Epithelial cell of proximal tubule (primary cell): ENCODE measurements at places on chromosomes 2 and 18.
A peak's percentile ranks its signal among the peaks of the same experiment; 100 is the strongest.

GRCh38 chr2:124248386-124248785, 223.3 kb downstream of the CNTNAP5 start:
- DNase-seq, result no peak

GRCh38 chr2:217714287-217714751, 288.5 kb downstream of the TNS1 start:
- DNase-seq, result no peak

DNA sequence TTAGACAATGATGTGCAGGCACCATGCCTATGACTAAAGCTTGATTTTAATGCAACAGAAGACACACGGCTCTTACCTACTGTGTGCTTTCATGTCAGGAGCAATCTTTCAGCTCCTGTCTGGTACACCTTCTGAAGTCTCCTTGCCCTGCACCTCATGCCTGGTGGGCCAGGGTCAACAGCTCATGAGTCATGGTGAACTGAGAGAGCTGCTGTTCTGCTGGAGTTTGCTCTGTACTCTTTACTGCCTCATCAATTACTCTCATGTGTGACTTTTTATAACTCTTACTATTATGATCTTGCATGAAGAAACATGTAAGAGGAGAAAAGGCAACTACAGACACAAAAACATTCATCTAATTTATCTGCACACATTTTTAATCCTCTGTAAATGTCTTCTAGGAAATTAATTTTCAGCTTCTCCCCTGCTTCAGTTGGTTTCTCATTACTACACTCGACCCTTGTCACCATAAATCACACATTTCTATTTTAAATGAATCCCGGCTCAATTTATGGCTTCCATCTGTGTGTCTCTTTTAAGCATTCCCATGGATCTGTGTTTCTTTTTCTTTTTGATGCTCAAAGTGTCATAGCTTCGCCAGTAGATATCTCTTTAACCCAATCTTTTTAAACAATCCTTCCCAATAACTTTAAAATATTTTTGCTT, 9.7 kb downstream of the SERPINB7 start:
- no peak for DNase-seq

- no peak for DNase-seq
Observed at GRCh38 chr18:63617915-63618234, 26.2 kb downstream of the SERPINB4 start.

GRCh38 chr18:50687491-50687890, 127.6 kb downstream of the MAPK4 start:
- DNase-seq, result no peak

- DNase-seq, result no peak
Observed at GRCh38 chr2:30960213-30960612, 153.0 kb upstream of the CAPN13 start.

DNA sequence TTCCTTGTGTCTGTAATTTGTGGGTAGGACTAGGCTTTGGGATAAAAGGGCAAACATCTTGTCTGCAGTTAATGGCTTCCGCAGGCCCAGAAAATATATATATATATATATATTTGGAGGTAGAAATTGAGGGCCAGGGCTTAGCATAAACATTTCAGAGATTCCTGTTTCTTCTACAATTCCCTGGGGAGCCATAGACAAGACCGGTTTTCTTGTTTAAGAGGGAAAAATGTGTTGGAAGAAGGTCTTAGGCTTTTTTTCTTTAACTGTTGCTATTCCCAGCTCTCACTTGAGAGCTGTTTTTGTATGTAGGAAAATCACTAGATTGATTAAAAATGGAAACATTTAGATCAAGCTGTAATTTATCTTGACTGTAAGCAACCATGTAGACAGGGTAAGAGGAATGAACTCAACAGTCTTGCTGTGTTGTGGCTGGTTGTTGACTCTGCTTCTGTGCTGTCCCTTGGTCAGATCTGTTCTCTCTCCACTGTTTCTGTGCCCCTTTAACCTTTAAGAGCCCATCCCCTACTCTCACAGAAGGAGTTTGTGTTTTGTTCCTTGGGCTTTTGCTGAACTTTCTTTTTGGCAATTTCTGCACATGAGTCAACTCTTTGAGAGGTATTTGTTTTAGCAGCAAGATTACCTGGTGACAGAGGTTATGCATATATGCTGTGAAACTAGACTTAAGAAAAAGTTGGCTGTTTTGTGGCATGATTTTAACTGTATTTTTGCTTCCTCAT, 58.3 kb downstream of the EFEMP1 start:
- no peak for DNase-seq

GRCh38 chr2:159557437-159558034, 58.8 kb downstream of the BAZ2B start:
- DNase-seq, result peak; percentile 15

GRCh38 chr2:181818840-181819239, 72.7 kb upstream of the ITPRID2 start:
- no peak for DNase-seq

- DNase-seq, result no peak
Observed at GRCh38 chr18:64244571-64244970, 95.7 kb upstream of the LINC00305 start.

GRCh38 chr18:59005262-59005661, 134.4 kb upstream of the SEC11C start:
- DNase-seq, result no peak

DNA sequence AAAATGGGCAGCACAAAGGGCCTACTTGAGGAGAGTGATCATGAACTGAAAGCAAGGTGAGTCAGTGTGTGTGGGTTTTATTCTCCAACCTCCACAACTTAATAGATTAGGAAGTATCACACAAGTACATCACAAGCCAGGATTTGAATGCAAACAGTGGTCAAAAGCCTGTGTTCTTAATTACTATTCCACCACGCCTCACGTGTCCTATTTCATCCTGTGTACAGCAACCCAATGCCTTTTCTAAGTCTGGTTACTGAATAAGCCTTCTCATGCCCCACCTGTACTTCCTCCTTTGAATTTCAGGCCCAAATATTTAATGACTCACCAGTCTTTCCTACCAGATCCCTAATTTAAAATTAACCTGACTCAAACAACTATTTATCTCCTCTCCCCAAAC, 755.7 kb upstream of the SLC8A1 start:
- DNase-seq, result peak; percentile 40

GRCh38 chr18:76619621-76620315, 124.7 kb upstream of the ZNF516 start:
- no peak for DNase-seq

DNA sequence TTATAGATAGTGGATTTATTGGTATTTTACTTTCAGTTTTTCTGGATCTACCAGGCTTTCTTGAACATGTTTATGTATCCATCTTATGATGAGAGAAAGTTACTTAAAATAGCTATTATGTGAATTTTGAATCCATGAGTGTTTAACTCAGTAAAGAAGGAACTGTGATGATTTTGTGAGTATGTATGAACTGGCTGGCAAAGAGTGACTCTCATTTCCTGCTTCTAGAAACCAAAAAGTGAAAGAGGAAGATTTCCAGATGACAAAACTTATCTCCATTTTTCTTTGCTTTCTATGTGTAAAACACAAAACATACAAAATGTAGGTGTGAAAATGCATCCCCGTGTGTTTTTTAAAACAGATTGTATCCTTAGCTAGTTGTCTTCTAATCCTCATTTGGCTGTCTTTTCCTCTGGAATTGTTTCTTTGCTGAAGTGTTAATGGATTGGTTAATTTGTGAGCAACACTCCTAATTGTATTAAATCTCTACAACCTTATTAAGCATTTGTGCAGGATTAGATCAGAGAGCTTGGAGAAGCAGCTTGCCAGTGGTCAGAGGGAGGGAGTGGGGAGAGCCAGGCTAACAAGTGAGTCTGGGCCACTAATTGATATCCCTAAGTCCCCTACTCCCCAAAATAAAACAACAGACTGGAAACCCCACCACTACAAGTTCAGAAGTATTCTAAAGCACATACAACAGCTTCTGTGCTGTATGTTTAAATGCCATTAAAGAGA, 23.9 kb downstream of the PTPRM start:
- DNase-seq, result no peak

DNA sequence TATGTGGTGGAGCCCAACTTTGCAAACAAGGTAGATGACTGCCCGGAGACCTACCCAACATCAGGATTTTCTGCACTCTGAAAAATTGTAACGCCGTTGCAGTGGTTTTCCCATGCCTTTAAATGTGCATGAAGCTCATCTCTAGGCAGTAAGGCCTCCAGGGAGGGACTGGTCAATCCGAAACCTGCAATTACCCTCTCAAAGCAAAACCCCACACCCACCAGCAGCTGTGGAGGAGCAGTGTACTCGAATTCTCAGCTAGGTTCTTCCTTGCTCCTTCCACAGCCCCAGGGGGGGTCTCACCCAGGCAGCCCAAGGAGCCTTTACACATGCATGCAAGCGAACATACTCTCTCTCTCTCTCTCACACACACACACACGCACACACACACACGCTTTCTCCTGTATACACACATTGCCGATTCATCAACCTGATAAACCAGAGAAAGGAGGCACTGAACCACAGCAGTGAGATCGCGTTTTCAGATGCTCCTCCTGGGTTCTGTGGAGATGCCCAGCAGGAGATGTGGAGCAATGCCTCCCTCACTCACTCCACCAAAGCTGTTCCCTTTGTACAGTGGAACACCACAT, 109.2 kb downstream of the VIT start:
- DNase-seq, result no peak

GRCh38 chr18:8787794-8788193, 82.4 kb downstream of the MTCL1 start:
- no peak for DNase-seq

DNA sequence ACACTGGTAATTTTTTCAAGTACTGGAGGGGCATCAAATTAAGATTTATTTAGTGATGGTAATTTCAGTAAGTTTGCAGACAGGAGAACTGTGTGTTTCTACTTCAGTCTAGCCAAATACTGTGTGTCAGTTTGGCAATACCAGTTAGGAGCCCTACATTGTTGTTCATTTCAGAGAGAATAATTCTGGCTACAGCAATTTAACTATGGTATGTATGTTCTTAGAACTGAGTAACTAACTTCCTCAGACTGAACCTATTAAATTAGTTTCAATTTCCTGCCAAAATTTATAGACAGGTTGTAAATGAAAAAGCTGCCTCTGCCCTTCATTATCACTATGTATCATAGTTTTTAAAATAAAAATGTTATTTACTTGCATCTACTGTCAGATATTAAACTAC, 332.4 kb downstream of the PARD3B start:
- DNase-seq, result no peak

- DNase-seq, result no peak
Observed at GRCh38 chr2:190891372-190891771, 10.8 kb downstream of the GLS start.

GRCh38 chr2:6535572-6535971, 330.1 kb downstream of the CMPK2 start:
- DNase-seq, result no peak

- no peak for DNase-seq
Observed at GRCh38 chr2:118709786-118710185, 137.7 kb downstream of the EN1 start.

DNA sequence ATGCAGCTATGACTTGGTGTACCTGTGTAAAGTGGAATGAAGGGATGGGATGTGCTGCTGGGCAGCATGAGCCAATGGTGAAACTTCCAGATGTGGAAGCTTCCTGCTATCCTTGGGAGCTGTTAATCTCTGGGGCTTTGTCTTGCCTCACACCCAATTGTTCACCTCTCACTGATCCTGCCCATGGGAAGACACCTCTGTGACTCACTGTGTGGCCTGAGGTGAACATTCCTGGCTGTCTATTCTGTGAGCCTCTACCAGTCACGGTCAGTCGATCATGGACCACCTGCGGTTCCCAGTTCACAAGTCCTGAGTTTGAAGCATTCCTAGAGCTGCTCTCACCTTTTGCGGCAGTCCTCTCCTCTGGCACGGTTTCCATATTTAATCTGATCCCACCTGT, 12.1 kb downstream of the NEURL3 start:
- peak; percentile 89 for DNase-seq

- no peak for DNase-seq
Observed at GRCh38 chr2:229855116-229855515, 66.7 kb downstream of the TRIP12 start.

- DNase-seq, result no peak
Observed at GRCh38 chr2:118492335-118492734, 355.1 kb downstream of the EN1 start.

- DNase-seq, result no peak
Observed at GRCh38 chr18:79617511-79618500, 61.8 kb upstream of the CTDP1 start.

GRCh38 chr2:4515871-4516761, 812.7 kb downstream of the DCDC2C start:
- no peak for DNase-seq

DNA sequence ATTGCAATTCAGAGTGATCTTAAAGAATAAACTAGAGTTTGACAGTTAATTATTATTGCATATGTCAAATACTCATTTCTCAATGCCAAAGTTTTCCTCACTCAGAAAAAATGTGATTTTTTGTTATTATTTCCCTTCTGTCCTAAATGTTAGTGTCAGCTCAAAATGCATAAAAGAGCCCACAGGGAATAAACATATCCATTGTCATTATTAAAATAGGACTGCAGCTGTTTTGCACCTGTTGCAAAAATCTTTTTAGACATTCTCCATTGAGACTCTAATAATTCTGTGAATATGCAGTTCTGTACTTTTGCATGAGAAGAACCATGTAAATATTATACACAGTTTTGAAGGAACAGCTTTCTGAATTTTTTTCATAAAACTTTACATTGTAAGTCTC, 540.0 kb upstream of the SLC39A10 start:
- no peak for DNase-seq

- DNase-seq, result no peak
Observed at GRCh38 chr18:26008096-26008495, 82.3 kb downstream of the SS18 start.

- no peak for DNase-seq
Observed at GRCh38 chr2:113141451-113141850, 14.1 kb downstream of the IL1RN start.

GRCh38 chr2:120926463-120927264, 191.0 kb downstream of the GLI2 start:
- DNase-seq, result no peak

DNA sequence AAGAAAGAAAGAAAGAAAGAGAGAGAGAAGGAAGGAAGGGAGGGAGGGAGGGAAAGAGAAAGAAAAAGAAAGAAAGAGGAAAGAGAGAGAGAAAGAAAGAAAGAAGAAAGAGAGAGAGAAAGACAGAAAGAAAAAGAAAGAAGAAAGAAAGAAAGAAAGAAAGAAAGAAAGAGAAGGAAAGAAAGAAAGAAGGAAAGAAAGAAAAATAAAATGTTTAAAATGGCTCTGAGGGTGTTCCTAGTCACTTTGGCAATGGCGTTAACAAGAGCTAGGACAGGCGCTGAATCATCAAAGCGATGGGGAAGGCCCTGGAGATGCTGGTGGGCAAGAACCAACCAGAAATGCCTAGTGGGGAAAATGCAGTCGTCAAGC, 77.8 kb upstream of the GPC1 start:
- DNase-seq, result no peak

DNA sequence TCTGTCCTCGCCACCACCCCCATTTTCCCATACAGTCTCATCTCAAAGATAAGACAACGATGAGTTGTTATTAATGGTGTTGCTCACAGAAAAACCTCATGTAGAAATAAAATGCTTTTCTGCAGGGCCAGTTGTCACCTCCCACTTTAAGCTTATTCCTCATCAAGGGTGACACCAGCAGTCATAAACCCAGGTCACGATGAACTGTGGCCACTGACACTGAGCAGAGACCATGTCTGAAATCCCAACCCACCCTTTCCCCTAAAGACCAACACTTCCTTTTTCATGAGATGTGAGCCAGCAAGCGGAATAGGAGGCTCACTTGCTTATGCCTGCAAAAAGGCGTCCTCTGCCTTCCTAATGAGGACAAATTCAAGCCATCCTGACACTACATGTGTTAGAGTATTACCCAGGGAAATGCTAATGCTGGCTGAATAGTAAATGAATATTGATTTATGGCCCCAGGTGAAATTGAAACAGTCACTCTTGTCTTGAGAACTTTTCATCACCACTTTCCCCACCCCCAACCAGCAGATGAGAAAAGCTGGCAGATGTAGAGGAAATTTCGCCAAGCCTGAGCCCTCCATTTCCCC, 228.4 kb downstream of the MGAT5 start:
- no peak for DNase-seq
